Fibroblast of gingiva (primary cell): ENCODE measurements at places on chromosomes 12 and 14.

GRCh38 chr12:7142809-7143465 lies 12.8 kb downstream of the CLSTN3 start:
- no peak for DNase-seq

GRCh38 chr14:88232771-88233170 lies 90.3 kb downstream of the KCNK10 start:
- no peak for DNase-seq

DNA sequence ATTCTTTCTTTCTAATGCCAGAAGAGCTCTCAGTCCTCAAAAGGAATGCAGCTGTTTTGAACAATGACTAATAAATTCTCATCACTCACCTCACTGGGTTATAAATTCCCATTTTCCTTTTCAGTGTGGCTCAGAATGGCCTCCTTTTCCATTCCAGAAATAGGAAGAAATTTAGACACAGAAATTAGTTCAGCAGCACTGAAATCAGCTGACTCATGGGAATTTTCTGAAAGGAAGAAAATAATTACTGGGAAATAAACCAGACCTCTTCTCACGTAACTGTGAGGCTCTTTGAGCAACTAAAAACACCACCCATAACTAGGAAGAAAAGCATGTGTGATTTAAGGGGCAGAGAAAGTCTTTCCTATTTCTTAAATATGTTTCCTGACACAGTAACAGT lies 23.8 kb downstream of the CD163 start:
- no peak for DNase-seq

- DNase-seq: no peak
These were observed 6.7 kb upstream of the SLC10A1 start for GRCh38 chr14:69803753-69804152.

DNA sequence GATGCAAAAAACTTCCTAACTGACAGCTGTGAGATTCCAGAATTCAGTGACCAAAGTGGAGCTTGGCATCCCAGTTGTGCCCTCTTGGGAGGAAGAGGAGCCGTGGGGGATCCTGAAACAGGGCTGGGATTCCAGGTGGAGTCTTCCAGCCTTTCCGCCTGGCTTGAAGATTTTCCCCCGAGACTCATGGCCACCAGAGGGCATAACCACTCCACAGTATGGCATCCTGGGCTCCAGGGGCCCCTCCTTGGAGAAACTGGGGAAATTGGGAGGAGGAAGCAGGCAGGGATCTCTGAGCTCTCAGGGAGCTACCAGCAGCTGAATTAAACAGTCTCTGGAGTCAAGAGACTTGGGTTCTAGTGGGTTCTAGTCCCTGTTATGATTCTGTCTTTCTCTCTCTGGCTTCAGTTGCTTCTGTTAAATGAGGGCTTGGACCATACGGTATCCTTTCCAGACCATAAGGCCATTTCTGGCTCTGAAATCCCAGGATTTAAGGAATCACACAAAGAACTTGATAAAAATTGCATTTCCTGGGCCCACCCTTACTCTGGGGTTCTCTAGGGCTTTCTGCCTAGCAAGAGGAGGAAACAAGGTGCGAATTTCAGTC lies 2.6 kb upstream of the TAMALIN start:
- DNase-seq: peak; percentile 30

- DNase-seq: no peak
These were observed 25.5 kb downstream of the RASAL1 start for GRCh38 chr12:113109872-113110599.

- peak; percentile 22 for DNase-seq
These were observed 81.2 kb upstream of the RAP1B start for GRCh38 chr12:68529466-68529865.

DNA sequence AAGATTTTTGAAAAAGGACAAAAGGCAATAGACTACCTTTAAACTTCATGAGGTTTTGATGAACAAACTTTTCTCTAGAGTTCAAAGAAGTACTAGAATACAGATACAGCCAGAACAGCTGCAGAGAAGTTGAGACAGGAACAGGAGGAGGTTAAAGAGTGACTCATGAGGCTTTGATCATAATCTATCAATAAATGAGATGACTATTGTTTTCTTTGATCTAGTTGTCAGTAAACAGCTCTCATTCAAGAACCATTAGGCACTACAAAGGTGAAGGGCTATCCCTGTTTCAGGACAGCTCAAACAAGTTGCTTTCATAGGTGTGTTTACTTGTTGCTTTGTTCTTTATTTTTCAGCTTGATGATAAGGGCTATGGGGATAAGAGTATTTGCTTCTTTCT lies 2.4 kb downstream of the WASHC3 start:
- no peak for DNase-seq

DNA sequence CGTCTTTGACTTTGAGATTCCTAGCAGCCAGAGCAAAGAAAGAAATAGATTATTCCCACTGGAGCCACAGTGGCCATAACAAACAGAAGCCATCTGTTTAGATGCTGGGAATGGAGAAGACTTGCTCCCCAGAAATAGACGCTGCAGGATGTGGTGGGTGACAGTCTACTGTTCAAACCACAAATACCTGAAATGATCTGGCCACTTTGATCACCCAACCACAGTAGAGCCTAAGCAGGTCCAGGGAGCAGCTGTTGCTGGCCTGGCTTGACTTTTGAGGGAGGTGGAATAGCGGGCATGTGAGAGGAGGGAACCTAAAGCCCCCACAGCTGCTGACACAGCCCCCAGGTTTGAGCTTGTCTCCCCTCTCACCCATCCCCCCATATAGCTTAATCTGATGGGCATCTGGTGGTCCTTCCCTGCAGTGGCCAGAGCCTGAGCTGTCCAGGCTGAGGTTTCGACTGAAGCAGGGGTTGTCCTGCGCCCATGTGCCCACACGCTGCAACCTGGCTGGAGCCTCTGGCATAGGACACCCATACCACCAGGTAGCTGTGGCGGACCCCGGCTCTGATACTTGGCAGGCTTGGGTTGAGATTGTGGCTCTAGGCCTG lies 38.7 kb downstream of the SH2B3 start:
- no peak for DNase-seq

GRCh38 chr14:68538639-68539038 lies 254.2 kb downstream of the ZFP36L1 start:
- no peak for DNase-seq

GRCh38 chr12:10747730-10748129 lies 24.6 kb upstream of the YBX3 start:
- DNase-seq: no peak

- DNase-seq: no peak
These were observed 370.2 kb downstream of the TMEM117 start for GRCh38 chr12:44206045-44206444.

- peak; percentile 71 for DNase-seq
These were observed 741 bp upstream of the CRIP2 start for GRCh38 chr14:105473677-105474482.

DNA sequence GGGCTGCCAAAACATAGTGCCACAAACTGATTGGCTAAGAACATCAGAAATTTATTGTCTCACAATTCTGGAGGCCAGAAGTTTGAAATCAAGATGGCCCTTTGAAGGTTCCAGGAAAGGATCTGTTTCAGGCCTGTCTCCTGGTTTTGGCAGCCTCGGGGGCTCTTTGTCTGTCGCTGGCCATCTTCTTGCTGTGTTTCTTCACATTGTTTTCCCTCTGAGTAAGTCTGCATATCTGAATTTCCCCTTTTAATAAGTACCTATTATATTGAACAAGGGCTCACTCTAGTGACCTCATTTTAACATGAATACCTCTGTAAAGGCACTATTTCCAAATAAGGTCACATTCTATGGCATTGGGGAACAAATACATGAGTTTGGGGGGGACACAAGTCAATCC lies 467.1 kb upstream of the MGAT4C start:
- DNase-seq: no peak

- DNase-seq: no peak
These were observed 51.2 kb downstream of the OTX2 start for GRCh38 chr14:56759094-56759493.

DNA sequence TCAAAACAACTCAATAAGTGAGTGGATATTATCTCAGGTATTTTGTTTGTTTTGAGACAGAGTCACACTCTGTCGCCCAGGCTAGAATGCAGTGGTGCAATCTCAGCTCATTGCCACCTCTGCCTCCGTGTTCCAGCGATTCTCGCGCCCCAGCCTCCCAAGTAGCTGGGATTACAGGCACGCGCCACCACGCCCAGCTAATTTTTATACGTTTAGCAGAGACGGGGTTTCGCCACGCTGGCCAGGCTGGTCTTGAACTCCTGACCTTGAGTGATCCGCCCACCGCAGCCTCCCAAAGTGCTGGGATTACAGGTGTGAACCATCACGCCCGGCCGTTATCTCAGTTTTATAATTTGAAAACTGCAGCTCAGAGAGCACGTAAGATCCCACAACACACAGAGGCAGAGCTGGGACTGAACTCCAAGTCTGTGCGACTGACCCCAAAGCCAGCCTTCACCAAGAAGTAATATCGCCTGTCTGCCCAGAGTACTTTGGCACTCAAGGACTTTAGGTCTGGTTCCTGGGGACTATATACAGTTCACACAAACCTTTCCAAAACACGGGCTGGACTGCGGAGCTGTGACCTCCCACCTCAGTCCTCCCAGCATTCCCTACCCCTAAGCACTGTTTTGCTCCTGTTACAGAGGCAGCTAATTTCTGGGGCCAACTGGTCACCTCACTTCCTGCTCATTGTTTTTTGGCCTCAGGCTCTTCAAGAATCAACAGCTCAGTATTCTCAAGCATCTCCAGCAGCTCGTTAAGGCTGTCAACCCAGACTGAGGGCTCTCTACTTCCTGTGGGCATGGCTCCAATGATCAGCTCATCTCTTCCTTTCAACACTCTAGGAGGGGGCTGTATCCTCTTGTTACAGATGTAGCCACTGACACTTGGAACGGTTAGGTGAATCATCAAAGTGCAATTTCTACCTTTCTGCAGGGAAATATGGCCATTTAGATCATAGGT lies 22.5 kb downstream of the TESC start:
- no peak for DNase-seq

GRCh38 chr14:61620130-61620946 lies 75.0 kb upstream of the HIF1A start:
- DNase-seq: peak; percentile 98

DNA sequence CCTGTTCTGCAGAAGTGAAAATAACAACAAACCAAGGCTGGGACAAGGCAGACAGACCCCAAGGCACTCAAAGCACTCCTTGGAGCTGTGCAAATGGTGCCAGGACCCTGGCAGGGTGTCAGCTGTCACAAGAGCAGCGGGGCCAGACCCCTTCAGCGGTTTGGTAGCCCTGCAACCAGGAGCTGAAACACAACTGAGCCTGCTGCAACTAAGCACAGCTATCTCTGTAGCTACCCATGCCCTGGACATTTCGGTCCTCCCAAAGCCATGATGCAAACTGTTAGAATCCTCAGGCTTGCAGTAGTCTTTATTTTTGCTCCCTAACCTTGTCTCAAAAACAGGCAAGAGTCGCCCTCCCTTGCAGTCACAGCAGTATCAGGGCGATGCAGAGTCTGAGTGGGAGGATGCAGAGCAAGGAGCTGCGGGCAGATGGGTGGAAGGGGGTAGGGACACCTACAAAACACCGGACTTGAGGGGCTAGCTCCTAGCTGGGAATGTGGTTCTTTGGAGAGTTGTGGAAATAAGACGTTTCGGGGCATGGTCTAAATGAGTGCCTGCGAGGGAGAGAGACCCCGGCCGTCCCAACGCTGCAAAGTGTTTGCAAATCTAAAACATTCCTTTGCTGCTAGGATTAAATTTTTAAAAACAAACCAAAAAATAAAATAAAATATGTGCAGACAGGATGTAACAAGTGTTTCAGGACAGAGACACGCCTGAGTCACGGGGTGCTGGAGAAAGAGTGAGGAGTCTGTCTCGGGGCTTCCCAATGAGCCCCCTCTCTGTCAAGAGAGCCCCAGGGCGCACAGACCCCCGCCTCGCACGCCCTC lies 1.0 kb downstream of the NUAK1 start:
- no peak for DNase-seq

- DNase-seq: peak; percentile 86
These were observed 75.2 kb downstream of the LRRC74A start for GRCh38 chr14:76901171-76902055.

GRCh38 chr12:42187799-42188198 lies 43.1 kb upstream of the GXYLT1 start:
- DNase-seq: no peak

- no peak for DNase-seq
These were observed 50.5 kb upstream of the HIF1A start for GRCh38 chr14:61644834-61645233.

- peak; percentile 13 for DNase-seq
These were observed 179.4 kb downstream of the PHLDA1 start for GRCh38 chr12:75852143-75852542.

GRCh38 chr12:25417071-25417470 lies 136.0 kb downstream of the LMNTD1 start:
- no peak for DNase-seq

- peak; percentile 18 for DNase-seq
These were observed 44.1 kb upstream of the AMN start for GRCh38 chr14:102878174-102878969.

- no peak for DNase-seq
These were observed 68.8 kb upstream of the PRIMA1 start for GRCh38 chr14:93857081-93857480.

DNA sequence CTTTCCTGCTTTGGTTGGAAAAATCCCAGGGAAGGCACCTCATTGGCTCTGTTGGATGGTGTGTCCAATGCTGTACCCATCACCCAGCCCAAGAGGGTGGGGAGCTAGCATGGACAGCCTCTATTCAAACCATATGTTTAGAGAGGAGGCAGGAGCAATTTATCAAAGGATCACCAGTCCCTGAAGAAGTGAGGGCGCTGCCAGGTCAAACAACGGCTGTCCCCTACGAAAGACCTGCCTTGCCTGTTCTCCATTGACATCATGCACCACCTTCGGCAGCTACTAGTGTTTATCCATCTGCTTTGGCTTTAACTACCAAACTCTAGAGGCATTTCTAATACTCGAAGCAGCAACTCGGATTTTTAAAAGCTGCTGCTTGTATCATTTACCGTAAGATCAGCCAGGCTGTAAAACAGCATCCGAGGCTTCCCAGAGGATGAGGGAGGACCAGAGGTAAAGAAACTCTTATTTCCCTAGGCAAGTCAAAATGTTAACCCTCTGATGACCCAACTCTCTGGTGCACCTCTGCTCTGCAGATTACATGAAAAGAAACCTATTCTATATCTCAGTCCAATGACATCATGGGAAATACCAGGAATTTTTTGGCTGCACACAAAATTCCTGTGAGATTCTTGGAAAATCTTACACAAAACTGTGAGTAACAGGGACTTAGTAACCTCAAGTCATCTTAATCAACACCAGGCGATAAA lies 720.9 kb upstream of the TBX3 start:
- peak; percentile 82 for DNase-seq

- DNase-seq: no peak
These were observed 358.4 kb downstream of the DPF3 start for GRCh38 chr14:72535485-72535884.

GRCh38 chr12:92357584-92358261 lies 212.1 kb upstream of the BTG1 start:
- no peak for DNase-seq

GRCh38 chr14:34665785-34666435 lies 36.0 kb upstream of the SNX6 start:
- peak; percentile 76 for DNase-seq

- DNase-seq: no peak
These were observed 40.0 kb upstream of the NID2 start for GRCh38 chr14:52108823-52109222.

DNA sequence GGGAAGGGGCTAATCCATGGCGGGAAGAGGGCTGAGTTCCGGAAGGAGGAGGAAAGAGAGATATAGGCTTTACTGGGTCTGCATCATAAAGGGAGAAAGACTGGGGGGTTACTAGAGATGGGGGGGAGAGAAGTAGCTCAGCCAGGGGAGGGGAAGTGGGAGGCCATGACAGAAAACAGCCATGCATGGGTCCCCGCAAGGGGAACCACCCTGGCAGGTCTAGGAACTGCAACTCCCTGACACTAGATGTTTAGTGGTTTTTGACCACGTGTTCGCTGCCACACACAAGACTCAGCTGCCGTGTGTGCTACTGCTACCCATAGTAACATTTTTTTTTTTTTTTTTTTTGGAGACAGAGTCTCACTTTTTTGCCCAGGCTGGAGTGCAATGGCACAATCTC lies 145.0 kb downstream of the RIMBP2 start:
- DNase-seq: no peak
